Thoracic aorta endothelial cell (primary cell): ENCODE measurements at places on chromosomes 11 and 22. TPM values are rescaled to one million over a fixed set of nuclear protein-coding genes. Genes with fewer than 3 reads are reported as not detected.

The POTEH gene
- not detected in 2 replicates for total RNA-seq

The SCN4B gene
- total RNA-seq: 0.13 and 0.14 TPM in 2 replicates

The TAF6L gene
- 16.2 and 19.7 TPM in 2 replicates for total RNA-seq

The CWC15 gene
- total RNA-seq: 49.5 and 53.6 TPM in 2 replicates

The ARHGAP8 gene
- not detected in 2 replicates for total RNA-seq

The GRIA4 gene
- total RNA-seq: 3.6 TPM in 1 of 2 replicates, not detected in the other

The TRIM34 gene
- 8.0 and 10.6 TPM in 2 replicates for total RNA-seq

The PLAAT5 gene
- total RNA-seq: not detected in 2 replicates

The KCNQ1 gene
- under 0.01 and 0.14 TPM in 2 replicates for total RNA-seq

The MMP7 gene
- 0.57 TPM in 1 of 2 replicates, not detected in the other for total RNA-seq

The WNT7B gene
- not detected in 2 replicates for total RNA-seq

The NCR3LG1 gene
- total RNA-seq: 25.0 and 38.1 TPM in 2 replicates

The SF3B2 gene
- total RNA-seq: 175 and 176 TPM in 2 replicates

The SLC6A5 gene
- total RNA-seq: not detected in 2 replicates

The LUZP2 gene
- total RNA-seq: not detected in 2 replicates

The GPHA2 gene
- not detected in 2 replicates for total RNA-seq

The RCOR2 gene
- 0.36 and 0.40 TPM in 2 replicates for total RNA-seq

The KRTAP5-8 gene
- total RNA-seq: not detected in 2 replicates

The SLC37A2 gene
- 0.57 and 0.66 TPM in 2 replicates for total RNA-seq

The SAA4 gene
- total RNA-seq: not detected in 2 replicates

The GSC2 gene
- total RNA-seq: not detected in 2 replicates

The NEFH gene
- 1.3 and 1.6 TPM in 2 replicates for total RNA-seq

The PARVB gene
- 111 and 121 TPM in 2 replicates for total RNA-seq

The FGF3 gene
- total RNA-seq: not detected in 2 replicates

The TBX10 gene
- total RNA-seq: not detected in 2 replicates

The SPDYC gene
- total RNA-seq: not detected in 2 replicates

The SYT7 gene
- total RNA-seq: 0.13 and 0.36 TPM in 2 replicates

The CHRM1 gene
- not detected in 2 replicates for total RNA-seq

The FXYD2 gene
- 0.40 and 0.50 TPM in 2 replicates for total RNA-seq

The OLFML1 gene
- not detected in 2 replicates for total RNA-seq
